ENCODE measurements at places on chromosomes 1 and 21.

DNA sequence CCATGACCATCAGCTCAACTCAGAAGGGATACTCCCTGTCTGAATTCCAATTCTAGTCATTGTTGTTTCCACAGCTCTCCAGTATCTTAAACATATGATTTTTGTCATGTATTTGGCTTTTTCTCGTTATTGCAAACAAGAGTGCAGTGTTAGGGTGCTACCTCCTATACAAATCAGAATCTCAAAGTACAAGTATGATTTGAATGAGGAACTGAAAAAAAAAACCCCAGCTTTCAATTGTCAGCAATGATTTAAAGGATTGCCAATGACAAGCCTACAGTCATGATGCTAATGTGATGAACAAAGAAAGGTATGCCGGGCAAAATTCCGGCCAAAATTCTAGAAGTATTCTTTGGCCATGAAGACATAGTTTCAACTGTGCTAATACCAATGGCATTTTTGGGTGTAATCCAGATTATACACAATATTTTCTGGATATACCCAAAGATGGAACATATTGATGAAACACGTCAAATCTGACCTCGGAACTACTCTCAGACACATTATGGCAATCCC, 14.9 kb downstream of the TMEM35B start:
- no peak for DNase-seq

GRCh38 chr1:60170709-60171108, 97.1 kb upstream of the C1orf87 start:
- no peak for DNase-seq

- no peak for DNase-seq
Measured at GRCh38 chr1:158962983-158963382, 31.6 kb downstream of the PYHIN1 start.

DNA sequence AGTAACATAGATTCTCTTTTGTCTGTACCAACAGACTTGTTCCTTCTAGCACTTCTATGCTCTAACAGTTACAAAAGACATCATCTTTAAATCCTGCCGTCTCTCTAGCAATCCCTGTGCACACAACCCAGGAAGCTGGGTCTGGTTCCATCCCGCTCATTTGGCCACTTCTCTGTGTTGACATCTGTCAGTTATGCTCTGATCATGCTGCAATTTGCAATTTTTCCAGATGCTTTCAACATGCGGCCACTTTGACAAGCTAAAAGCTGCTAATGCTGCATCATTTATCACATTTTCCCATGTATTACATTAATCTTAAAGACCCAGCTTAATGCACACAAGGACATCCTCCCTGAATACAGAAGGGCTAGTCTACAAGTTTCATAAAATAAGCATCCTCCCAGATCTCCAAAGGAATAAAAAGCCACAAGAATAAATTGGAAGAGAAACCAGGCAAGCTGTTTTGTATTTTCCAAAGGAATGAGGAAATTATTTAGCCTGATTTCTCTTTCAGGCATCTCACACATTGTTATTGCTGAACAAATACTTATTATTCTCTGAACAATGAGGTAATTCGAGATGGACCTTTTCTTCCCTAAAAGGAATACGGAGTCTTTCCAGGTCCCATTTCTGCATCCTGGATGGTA, 19.0 kb upstream of the LRRC52 start:
- DNase-seq = no peak

DNA sequence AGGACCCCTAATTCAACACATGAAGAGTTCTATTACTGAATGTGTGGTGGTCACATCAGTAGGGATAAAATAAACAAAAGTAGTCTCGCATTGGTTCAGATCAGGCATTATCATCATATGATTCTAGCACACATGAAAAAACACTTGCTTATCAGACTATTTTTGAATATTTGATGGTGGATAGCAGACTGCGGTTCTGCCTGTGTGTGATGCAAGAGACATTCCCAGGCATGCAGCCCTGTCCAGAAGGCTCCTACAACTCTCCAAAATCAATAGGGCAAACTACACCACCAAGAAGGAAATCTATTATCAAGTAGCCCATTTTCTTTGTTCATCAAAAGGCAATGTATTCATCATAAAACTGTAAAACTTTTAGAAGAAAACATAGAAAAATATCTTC, 304.7 kb downstream of the DUSP10 start:
- DNase-seq = no peak

DNA sequence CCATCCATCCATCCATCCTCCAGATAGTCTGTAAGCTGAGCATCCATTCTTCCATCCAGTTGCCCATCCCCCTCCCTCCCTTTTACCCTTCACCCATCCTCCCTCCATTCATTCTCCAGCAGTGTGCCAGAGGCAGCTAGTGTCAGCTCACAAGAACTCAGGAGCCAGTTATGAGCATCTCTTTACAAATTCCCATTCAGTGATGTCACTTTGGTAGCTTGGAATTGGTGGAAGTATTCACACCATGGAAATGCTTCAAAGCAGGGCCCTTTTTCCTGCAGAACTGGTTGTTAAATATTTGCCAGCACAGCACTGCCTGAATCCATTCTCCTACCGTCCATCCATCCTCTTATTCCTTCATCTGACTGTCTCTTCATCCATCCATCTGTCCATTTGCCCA, 72.5 kb downstream of the ARHGEF10L start:
- no peak for DNase-seq

GRCh38 chr21:19529031-19529430, 1125.4 kb upstream of the TMPRSS15 start:
- DNase-seq = no peak

- DNase-seq = no peak
Measured at GRCh38 chr21:42983103-42983502, 8.7 kb downstream of the PKNOX1 start.

DNA sequence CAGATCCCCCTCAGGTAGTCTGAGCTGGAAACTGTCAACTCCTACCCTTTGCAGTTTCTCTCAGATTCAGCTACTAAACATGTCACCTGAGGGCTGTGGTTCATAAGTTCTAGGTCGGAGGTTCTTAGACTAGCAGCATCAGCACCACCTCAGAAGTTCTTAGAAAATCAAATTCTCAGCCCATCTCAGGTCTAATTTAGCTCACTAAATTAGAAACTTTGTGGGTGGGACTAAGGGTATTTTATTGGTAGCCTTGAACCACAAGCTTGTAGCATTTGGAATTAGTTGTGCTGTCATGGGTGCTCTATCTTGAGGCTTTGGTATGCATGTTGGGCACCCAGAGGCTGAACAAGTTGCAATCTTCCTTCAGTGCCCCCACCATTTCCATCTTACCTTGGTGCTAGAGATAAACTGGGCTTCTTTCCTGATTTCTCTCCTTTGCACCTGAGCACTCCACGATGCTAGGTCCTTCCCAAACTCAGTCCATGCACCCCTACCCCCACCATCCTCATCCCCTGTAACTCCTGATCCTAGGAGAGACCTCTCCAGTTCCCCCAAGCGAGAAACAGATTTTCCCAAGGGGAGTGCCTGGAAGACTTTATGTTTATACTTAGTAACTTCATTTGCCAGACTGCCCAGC, 54.2 kb downstream of the S1PR1 start:
- DNase-seq = no peak

GRCh38 chr1:48955774-48956173, 179.1 kb upstream of the BEND5 start:
- no peak for DNase-seq

- DNase-seq = no peak
Measured at GRCh38 chr1:109341944-109342930, 35.4 kb upstream of the MYBPHL start.

DNA sequence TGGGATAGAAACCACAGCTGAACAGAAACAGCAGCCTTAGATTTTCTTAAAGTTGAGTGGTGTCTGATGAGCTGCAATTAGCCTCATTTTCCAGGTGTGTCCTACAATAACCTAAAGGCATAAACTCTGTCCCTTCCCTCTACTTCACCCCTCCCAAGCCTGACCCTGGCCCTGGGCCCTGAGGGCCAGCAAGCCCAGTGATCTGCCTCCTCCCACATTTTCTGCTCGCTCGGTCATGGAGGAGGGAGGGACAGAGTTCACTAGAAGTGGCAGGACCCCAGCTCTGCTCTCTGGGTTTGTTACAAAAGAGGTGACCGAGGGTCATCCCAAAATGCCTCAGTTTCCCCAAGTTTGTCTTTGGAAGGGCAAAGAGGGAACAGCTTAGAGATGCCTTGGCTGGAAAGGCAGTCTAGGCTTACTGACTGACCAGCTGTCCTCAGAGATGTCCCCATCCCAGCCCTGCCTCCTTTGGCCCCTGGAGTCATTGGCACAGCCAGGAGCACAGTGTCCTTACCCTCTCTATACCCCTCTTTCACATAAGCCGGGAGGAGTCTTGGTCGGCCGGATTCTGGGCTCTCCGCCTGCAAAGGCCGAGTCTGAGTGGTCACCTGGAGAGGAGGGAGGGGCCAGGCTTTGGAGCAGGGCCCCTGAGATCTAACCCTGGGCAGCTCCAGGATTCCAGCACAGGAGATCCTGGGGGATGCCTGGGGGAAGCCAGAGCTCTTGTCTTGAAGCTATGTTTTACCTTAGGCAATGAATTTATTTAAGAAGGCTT, 172.7 kb downstream of the PTPRU start:
- DNase-seq = no peak

DNA sequence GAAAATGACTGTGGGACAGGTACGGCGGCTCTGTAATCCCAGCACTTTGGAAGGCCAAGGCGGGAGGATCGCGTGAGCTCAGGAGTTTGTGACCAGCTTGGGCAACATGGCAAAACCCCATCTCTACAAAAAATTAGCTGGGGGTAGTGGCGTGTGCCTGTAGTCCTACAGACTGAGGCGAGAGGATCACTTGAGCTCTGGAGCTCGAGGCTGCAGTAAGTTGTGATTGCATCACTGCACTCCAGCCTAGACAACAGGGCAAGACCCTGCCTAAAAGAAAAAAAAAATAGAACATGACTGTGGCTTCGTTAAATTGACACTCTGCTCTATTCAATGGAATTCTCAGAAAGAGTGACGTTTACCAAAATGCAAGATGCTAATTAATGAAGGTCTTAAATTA, 3.9 kb upstream of the DBT start:
- no peak for DNase-seq

DNA sequence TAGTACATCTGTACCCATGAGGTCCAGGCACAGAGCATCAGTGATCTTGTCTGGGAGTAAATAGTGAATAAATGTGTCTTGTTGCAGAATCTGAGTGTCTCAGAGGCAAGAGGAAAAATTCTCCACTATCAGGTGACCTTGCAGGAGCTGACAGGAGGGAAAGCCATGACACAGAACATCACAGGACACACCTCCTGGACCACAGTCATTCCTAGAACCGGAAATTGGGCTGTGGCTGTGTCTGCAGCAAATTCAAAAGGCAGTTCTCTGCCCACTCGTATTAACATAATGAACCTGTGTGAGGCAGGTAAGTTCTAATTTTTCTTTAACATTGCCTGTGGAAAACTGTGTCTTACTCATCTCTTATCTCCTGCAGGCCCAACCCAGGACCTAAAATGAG, 43.1 kb downstream of the IL12RB2 start:
- no peak for DNase-seq

DNA sequence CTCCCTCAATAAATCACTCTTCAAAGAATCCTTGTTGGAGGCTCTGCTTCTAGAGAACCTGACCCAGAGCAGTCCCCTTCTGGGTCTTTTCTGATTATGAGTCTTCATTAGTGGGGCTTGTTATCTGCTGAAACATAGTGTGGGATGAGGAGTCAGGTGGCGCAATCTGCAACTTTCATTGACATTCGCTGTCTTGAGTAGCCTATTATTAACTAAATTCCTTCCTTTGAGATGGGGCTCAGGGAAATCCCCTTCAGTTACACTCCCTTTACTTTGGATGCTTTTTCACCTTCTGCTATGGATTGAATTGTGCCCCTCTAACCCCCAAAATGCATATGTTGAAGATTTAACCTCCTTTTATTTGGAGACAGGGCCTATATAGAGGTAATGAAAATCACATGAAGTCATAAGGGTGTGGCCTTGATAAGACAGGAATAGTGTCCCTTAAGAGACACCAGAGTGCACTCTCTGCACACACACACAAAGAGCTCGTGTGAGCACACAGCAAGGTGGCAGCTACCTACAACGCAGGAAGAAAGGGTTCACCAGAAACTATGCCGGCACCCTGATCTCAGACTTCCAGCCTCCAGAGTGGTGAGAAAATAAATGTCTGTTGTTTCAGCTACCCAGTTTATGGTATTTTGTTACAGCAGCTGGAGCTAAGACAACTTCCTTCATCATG, 19.5 kb downstream of the DIO1 start:
- DNase-seq = no peak

DNA sequence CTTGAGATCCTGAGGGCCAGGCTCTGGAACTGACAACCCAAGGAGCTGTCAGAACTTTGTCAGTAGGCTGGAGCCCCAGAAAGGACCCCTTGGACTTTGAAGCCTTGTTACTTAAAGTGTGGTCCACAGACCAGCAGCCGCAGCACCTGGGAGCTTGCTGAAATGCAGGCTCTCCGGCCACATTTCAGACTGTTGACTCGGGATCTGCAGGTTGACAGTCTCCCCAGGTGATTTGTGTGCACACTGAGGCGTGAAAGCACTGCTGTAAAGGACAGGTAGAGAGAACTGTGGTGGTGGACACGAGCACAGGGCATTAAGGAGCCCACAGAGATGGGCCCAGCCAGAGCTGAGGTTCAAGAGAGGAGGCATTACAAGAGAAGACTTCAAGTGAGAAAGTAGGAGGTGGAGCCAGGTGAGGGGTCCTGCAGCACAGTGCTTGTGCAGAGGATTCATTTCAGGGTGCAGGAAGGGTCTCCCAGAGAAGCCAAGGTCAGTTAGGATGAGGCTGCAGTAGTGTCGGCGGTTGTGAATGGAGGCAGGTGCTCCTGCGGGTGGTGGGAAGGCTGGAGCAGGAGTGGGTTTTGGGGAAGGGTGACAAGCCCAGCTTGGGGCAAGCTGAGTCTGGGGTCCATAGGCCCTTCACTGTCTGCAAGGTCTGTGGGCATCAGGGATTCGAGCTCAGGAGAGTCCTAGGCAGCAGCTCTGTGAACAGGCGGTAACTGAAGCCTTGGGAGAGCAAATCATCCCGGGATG, 4.6 kb downstream of the HYI start:
- no peak for DNase-seq

GRCh38 chr21:24976238-24976637, 631.0 kb downstream of the MRPL39 start:
- no peak for DNase-seq

- DNase-seq = no peak
Measured at GRCh38 chr1:76293831-76294230, 219.3 kb downstream of the ST6GALNAC3 start.

DNA sequence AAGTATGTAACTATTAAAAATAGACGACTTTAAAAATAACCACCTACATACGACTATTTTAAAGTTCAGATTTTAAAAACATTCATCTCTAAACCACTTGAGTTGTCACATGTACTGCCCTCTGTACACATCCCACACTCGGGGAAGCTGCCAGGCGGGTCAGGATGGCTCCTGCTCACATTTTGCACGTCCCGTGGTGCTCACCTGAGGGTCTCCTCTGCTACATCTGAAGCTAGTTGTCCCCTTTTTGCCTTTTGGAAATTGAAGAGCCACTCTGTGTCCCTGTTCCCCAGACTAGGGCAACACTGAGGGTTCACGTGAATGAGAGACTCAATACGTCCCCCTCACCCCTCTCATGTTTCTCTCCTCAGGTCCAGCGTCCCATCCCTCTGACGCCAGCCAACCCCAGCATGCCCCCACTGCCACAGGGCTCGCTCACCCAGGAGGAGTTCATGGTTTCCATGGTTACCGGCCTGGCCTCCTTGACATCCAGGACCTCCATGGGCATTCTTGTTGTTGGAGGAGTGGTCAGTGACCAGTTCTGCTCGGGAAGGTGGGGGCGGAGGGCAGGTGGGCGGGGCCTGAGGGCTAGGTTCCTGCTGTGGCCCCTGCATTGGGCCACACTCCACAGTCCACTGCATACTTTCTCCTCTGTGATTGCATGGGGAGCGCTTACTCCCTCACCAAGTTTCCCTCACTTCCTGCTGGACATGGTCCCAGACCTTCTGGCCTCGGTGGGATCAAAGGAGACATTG, 13.0 kb upstream of the MIIP start:
- no peak for DNase-seq

All from GM10248 (cell line).